Ascending aorta (tissue), 2 donors: ENCODE measurements at places on chromosomes 7 and 10.

DNA sequence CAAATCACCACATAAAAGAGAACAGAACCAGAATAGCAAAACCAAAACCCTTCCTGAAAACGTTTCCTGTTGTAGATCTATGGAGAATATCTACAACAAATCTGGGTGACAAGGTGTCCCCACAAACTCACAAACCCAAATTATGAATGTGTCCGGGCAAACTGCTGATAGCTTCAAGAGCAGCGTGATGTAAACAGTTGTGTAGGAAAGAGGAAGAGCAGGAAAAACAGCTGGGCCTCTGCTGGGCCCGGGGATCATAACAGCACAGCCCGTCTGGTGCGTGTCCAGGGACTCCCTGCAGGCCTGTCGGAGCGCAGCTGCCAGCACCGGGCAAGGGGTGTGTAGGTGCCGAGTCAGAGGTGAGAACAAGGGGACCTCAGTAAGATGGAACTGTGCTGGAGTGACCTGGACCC lies 53.7 kb downstream of the KCNH2 start:
- no peak overlapping the region for H3K4me3 ChIP-seq
- H3K36me3 ChIP-seq, result no peaks in the 10 kb centered on the region
- H3K27me3 ChIP-seq, result no peaks in the 10 kb centered on the region
- H3K27ac ChIP-seq, result no peak overlapping the region
- no peaks in the 10 kb centered on the region for H3K4me1 ChIP-seq

GRCh38 chr10:12902135-12902572 lies 99.4 kb downstream of the CCDC3 start:
- H3K27ac ChIP-seq, result peak overlapping the region; percentile 91
- H3K4me3 ChIP-seq, result no peak overlapping the region
- DNase-seq, result no peak
- H3K27me3 ChIP-seq, result no peaks in the 10 kb centered on the region
- H3K36me3 ChIP-seq, result peaks cover 6% of the 10 kb centered on the region
- H3K4me1 ChIP-seq, result peaks cover 26% of the 10 kb centered on the region

DNA sequence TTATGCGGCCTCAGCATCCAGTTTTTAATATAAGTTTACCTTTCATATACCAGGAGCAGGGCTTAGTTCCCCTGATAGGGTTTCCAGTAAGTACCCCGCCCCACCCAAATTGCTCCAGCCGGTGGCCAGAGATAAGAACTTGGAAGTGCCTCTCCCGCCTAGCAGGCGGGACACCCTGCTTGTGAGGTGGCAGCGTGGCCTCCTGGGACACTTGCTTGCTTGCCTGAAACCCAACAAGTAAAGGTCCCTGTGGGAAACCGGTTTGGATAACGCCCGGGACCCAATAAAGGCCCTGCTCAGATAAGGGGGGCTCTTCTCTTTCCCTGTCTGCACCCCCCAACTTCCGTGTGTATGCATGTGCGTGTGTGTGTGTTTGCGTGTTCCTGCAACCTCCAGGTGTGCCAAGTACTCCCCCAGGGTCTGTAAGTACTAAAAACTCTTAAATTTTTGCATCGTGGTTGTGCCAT lies 154.3 kb downstream of the ARHGAP21 start:
- no peaks in the 10 kb centered on the region for H3K27me3 ChIP-seq
- H3K4me1 ChIP-seq, result no peaks in the 10 kb centered on the region
- DNase-seq, result no peak

- no peaks in the 10 kb centered on the region for H3K27me3 ChIP-seq
- no peak for DNase-seq
- H3K4me1 ChIP-seq, result no peaks in the 10 kb centered on the region
- H3K4me3 ChIP-seq, result no peak overlapping the region
- H3K27ac ChIP-seq, result no peak overlapping the region
- no peaks in the 10 kb centered on the region for H3K36me3 ChIP-seq
Measured at GRCh38 chr10:11475831-11476434, 135.5 kb downstream of the USP6NL start.

DNA sequence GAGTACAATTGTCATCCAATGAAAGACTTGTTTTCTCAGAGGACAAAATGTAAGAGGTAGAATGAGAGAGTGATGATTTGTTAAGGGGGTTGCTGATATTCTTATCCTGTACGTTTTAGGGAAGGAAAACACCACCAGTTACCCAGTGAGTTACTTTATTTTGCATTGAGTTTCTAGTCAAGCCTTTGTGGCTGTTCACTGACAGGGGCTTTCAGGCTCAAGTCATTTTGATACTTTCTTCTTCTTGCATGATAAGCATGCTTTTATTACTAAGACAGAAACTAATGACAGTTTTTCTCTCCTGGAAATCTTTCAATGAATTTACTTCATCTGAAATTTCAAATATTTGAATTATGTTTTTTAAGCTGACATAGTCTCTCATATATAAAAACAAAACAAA lies 710.2 kb upstream of the POM121L12 start:
- no peaks in the 10 kb centered on the region for H3K27me3 ChIP-seq
- H3K36me3 ChIP-seq, result no peaks in the 10 kb centered on the region
- DNase-seq, result no peak
- H3K27ac ChIP-seq, result no peak overlapping the region
- H3K4me3 ChIP-seq, result no peak overlapping the region

- no peak overlapping the region for H3K27ac ChIP-seq
- no peak for DNase-seq
- H3K4me1 ChIP-seq, result no peaks in the 10 kb centered on the region
- no peak overlapping the region for H3K4me3 ChIP-seq
- no peaks in the 10 kb centered on the region for H3K27me3 ChIP-seq
Measured at GRCh38 chr10:97673736-97674525, 13.1 kb downstream of the AVPI1 start.

DNA sequence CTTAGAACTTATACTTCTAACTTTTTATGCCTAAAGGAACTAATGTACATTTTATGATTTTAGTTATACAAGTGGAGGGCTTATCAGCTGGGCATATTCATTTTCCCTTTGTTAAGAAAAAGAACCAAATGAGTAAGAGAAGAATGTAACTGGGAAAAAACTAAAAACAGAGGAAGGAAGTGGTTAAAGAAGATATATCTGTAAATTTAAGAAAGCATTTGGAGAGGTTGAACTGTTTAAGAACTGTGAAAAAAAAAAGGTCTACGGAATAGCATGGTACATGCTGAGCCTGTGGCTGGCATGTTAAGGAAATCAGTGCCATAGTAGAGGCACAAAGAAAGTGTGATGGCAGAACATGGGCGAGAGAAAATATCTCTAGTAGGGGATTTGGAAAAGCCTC lies 6.2 kb downstream of the MDFIC start:
- peaks cover 15% of the 10 kb centered on the region for H3K4me1 ChIP-seq
- no peak overlapping the region for H3K4me3 ChIP-seq
- DNase-seq, result no peak
- no peak overlapping the region for H3K27ac ChIP-seq

GRCh38 chr7:140726281-140726680 lies 29.8 kb downstream of the NDUFB2 start:
- H3K27ac ChIP-seq, result no peak overlapping the region
- H3K36me3 ChIP-seq, result no peaks in the 10 kb centered on the region
- no peak overlapping the region for H3K4me3 ChIP-seq
- DNase-seq, result no peak
- no peaks in the 10 kb centered on the region for H3K27me3 ChIP-seq
- no peaks in the 10 kb centered on the region for H3K4me1 ChIP-seq

DNA sequence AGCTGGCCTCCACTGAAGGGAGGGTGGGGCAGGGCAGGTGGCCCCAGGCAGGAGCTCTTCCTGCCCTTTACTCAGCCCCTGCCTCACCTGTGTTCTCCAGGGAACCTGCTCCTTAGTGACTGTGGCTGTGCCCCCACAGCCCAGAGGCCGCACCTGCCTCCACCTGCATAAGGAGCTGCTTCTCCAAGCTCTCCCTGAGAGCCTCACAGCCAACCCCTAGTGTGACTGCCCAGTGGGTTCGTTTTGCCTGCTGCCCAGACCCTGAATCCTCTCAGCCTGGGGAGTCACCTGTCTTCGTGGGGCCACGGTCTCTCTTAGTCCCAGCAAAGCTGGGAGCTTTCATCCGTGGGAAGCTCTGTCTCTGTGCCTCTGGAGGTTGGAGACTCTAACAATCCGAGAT lies 94.4 kb downstream of the GLRX3 start:
- H3K27me3 ChIP-seq, result no peaks in the 10 kb centered on the region
- H3K4me1 ChIP-seq, result no peaks in the 10 kb centered on the region
- H3K27ac ChIP-seq, result no peak overlapping the region
- no peaks in the 10 kb centered on the region for H3K36me3 ChIP-seq

- no peak overlapping the region for H3K4me3 ChIP-seq
- no peaks in the 10 kb centered on the region for H3K27me3 ChIP-seq
- no peak overlapping the region for H3K27ac ChIP-seq
- no peak for DNase-seq
Measured at GRCh38 chr10:87705339-87705738, 45.7 kb downstream of the PAPSS2 start.

GRCh38 chr10:86252079-86252478 lies 114.5 kb downstream of the GRID1 start:
- H3K36me3 ChIP-seq, result no peaks in the 10 kb centered on the region
- no peaks in the 10 kb centered on the region for H3K27me3 ChIP-seq
- H3K4me3 ChIP-seq, result no peak overlapping the region
- no peaks in the 10 kb centered on the region for H3K4me1 ChIP-seq
- no peak overlapping the region for H3K27ac ChIP-seq

GRCh38 chr10:125840955-125841354 lies 17.6 kb downstream of the BCCIP start:
- no peak overlapping the region for H3K27ac ChIP-seq
- H3K4me3 ChIP-seq, result no peak overlapping the region
- H3K36me3 ChIP-seq, result peaks cover 48% of the 10 kb centered on the region
- no peak for DNase-seq
- no peaks in the 10 kb centered on the region for H3K27me3 ChIP-seq

GRCh38 chr7:95840953-95841950 lies 68.9 kb downstream of the DYNC1I1 start:
- no peak overlapping the region for H3K27ac ChIP-seq
- no peak for DNase-seq
- H3K4me1 ChIP-seq, result no peaks in the 10 kb centered on the region
- no peak overlapping the region for H3K4me3 ChIP-seq
- no peaks in the 10 kb centered on the region for H3K36me3 ChIP-seq
- no peaks in the 10 kb centered on the region for H3K27me3 ChIP-seq
